ENCODE measurements at places on chromosomes 2 and 18. TPM values are rescaled to one million over a fixed set of nuclear protein-coding genes. Genes with fewer than 3 reads are reported as not detected.

GRCh38 chr2:15772086-15772595 lies 168.2 kb upstream of the MYCN start:
- H3K4me3 ChIP-seq, result no peak overlapping the region
- H3K36me3 ChIP-seq, result no peaks in the 10 kb centered on the region
- H3K27ac ChIP-seq, result no peak overlapping the region
- DNase-seq, result no peak
- no peaks in the 10 kb centered on the region for H3K4me1 ChIP-seq

The MERTK gene
- total RNA-seq, result 0.88 TPM

GRCh38 chr2:158038901-158039300 lies 62.8 kb upstream of the UPP2 start:
- no peak overlapping the region for H3K27ac ChIP-seq
- no peaks in the 10 kb centered on the region for H3K36me3 ChIP-seq
- H3K4me3 ChIP-seq, result no peak overlapping the region
- no peak for DNase-seq
- H3K27me3 ChIP-seq, result no peaks in the 10 kb centered on the region

DNA sequence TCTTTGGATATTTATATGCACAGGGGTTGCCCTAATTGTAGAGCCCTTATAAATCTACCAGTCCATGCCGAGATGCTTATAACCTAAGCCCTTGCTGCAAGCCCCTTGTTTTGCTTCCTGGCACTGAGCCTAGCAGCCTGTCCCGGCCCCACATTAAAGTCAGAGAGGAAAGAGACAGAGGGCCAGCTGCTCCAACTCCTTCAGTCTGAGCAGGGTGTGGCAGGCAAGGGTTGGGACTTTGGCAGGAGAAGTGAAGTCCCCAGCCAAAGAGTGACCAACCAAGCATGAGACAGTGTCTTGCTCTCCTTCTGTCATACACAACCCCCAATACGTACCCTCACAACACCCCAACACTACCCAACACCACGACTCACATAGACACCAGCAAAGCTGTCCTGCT lies 54.7 kb upstream of the FZD7 start:
- DNase-seq, result no peak
- no peak overlapping the region for H3K4me3 ChIP-seq
- H3K36me3 ChIP-seq, result no peaks in the 10 kb centered on the region
- no peak overlapping the region for H3K27ac ChIP-seq

- no peaks in the 10 kb centered on the region for H3K36me3 ChIP-seq
- no peaks in the 10 kb centered on the region for H3K4me1 ChIP-seq
- H3K27ac ChIP-seq, result no peak overlapping the region
- DNase-seq, result no peak
These were observed 9.8 kb upstream of the FZD5 start for GRCh38 chr2:207779523-207779922.

The D2HGDH gene
- total RNA-seq, result 23.4 TPM

GRCh38 chr2:74333175-74333574 lies 10.0 kb downstream of the SLC4A5 start:
- H3K36me3 ChIP-seq, result no peaks in the 10 kb centered on the region
- H3K4me1 ChIP-seq, result peaks cover 9% of the 10 kb centered on the region
- H3K4me3 ChIP-seq, result no peak overlapping the region
- H3K27ac ChIP-seq, result no peak overlapping the region
- H3K27me3 ChIP-seq, result no peaks in the 10 kb centered on the region
- no peak for DNase-seq

DNA sequence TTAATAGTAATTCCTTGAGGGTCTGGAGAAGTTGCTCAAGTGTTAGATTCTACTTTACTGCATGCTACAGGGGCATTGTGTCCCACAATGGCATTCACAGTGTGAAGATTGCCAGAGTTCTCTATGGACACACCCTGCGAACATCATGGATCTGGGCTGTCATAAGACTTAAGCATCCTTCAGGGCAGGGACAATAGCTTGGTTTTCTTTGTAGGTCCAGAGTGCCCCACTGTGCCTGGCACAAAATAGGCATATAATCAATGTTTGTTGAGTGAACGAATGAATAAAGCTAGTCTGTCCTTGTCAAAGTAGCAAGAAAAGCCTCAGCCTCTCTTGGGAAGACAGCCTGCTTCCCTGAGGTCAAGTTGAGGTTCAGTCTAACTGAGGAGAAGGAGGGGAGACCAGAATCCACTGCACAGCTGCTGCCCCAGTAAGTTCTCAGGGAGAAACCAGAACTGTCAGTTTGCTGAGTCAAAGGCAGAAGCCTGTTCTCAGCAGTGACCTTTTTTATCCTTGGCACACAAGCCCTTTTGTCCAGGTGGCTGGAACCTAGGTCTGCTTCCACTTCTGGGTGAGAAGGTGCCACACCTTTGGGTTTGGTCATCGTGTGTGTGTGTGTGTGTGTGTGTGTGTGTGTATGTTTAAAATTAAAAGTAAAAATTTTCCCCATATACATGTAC lies 15.0 kb downstream of the INPP4A start:
- H3K4me3 ChIP-seq, result no peak overlapping the region
- no peak overlapping the region for H3K27ac ChIP-seq
- H3K27me3 ChIP-seq, result no peaks in the 10 kb centered on the region
- peaks cover 6% of the 10 kb centered on the region for H3K36me3 ChIP-seq
- H3K4me1 ChIP-seq, result peaks cover 92% of the 10 kb centered on the region
- DNase-seq, result no peak

The FBXO36 gene
- 0.74 TPM for total RNA-seq

The C18orf32 gene
- total RNA-seq, result 23.4 TPM

The EMILIN1 gene
- 0.79 TPM for total RNA-seq

- peaks cover 7% of the 10 kb centered on the region for H3K4me1 ChIP-seq
- no peaks in the 10 kb centered on the region for H3K27me3 ChIP-seq
- DNase-seq, result no peak
- no peak overlapping the region for H3K4me3 ChIP-seq
These were observed 5.4 kb downstream of the CTAGE1 start for GRCh38 chr18:22412176-22412911.

The HAT1 gene
- 88.7 TPM for total RNA-seq

The CLIP4 gene
- 22.3 TPM for total RNA-seq

DNA sequence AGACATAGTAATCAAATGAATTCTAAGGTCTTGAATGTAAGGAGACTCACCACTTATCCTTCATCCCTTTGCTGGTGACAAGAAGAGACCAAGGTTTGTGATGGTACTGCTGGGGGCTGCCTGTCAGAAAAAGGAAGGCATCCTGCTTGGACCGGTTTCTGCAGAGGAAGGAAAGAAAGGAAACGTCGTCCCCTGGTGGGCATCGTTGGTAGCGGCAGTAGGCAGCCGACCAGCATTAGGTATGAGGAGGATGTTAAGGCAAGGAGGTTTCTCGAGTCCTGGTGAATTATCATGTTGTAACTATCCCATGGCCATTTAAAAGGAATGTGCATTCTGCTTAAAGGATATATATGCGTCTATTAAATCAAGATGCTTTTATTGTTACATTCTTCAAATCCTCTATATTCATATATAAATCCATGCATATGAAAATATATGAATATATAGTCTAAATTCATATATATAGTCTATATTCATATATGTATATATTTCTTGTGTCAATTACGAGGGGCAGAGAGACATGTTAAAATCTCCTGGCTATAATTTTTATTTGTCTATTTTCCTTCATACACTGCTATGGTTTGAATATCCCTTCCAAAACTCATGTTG lies 94.4 kb upstream of the TGFA start:
- DNase-seq, result peak; percentile 49
- no peak overlapping the region for H3K4me3 ChIP-seq
- no peaks in the 10 kb centered on the region for H3K27me3 ChIP-seq

- DNase-seq, result no peak
- H3K27me3 ChIP-seq, result no peaks in the 10 kb centered on the region
- no peaks in the 10 kb centered on the region for H3K4me1 ChIP-seq
- no peaks in the 10 kb centered on the region for H3K36me3 ChIP-seq
- no peak overlapping the region for H3K4me3 ChIP-seq
These were observed 123.2 kb upstream of the CDCA7 start for GRCh38 chr2:173231465-173231864.

All from CD8-positive, alpha-beta memory T cell (primary cell).